Vagina (tissue), 2 donors: ENCODE measurements at places on chromosomes 1 and 21.

DNA sequence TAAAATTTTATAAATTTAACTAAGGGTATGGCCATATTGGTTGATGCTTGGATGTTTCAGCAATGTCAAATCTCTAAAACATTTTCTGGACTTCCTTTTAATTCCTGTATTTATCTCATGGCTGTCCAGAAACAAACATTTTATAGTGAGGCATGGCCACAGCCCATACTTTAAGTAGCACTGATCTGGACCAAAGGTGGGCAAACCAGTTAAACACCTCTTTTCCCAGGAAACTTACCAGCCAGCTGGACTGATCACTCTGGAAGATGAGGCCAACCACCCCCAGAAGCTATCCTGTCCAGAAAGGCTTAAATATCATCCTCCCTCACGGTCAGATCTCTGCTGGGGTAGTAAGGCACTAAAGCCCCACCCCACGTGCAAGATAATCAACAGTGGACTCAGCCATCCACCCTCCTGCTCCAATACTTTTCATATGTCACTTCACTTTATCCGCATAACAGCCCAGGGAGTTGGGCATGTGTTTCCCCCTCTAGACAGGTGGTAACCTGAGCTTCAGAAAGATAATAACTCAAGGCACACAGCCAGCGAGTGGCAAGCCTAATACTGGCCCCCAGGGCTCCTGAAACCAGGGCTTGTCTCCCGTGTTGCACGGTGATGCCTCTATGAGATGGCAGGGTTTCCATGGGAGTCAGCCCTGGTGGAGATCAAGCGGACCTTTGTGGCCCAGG, 120.5 kb upstream of the NGF start:
- no peak for DNase-seq

DNA sequence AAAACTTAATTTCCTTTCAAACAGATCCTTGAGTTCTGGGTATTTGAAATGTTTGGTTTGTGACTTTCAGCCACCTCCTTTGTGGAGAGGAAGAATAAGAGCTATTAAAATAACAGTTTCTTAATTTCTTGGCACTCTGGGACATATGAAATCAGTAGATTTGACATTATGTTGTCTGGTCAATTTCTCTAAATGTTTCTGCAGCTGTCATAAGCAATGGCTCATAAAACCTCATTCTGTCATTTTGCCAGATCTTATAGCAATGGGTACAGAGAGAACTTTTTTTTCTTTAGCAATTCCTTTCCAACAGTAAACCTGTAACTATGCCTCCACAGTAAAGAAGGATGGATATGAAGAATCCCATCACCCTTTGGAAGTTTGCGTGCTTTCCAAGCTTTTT, 52.6 kb downstream of the LAMC1 start:
- no peak for DNase-seq

- DNase-seq, result no peak
Observed at GRCh38 chr21:32592929-32593502, 7.7 kb upstream of the TCP10L start.

- DNase-seq, result no peak
Observed at GRCh38 chr1:70382682-70383081, 28.2 kb upstream of the ANKRD13C start.

DNA sequence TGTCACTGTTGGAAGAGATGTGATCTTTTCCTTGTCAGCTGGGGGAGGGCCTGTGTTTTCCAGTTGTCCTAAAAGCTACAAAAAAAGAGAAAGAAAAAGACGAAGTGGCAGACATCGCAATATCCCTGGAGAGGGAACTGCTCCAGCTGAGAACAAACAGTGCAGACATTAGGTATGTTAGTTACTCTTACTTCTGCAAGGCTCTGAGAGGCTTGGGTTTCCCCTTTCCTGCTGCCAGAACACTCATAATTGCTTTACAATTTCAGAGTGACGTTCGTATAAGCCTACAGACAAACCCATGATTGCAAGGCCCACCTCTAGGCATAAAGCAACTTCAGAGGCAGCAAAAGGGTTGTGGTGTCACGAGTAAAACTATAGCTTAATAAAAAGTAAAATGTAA, 31.1 kb downstream of the CD160 start:
- no peak for DNase-seq

DNA sequence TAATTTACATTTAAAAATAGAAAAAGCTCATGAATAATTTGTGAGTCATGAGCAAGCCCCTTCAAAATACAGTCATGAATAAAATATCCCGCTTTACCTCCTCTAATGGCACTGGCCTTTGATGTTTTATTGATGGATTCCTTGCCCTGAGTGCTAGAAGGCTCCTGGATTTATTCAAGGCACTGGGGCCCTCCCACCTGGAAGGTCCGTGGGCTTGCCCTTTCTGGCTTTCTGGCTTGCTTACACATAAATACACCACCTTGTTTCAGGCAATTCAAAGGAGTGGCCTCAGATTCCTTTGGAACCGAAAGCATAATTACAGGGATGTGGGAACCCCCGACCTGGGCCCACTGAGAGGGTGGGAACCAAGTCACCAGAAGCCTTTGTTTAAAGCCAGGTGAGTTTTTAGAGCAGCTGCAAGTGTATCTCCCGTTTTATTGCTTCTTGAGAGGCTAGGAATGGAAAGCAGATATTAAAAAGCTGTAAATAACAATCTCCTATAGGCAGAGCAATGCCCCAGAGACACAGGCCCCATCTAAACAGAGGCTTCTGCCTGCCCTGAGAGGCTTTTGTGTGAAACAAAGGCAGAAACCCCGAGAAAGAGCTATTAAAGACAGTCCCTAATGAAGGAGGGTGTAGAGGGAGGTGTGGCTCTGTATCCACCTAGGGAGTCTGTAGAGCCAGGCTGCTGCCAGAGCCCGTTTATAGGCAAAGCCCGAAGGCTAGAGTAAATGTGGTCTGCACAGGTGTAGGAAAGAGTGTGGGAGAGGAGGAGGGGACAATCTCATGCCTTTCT, 126.4 kb downstream of the FAM78B start:
- no peak for DNase-seq

GRCh38 chr1:180498594-180498993, 3.8 kb downstream of the ACBD6 start:
- no peak for DNase-seq

DNA sequence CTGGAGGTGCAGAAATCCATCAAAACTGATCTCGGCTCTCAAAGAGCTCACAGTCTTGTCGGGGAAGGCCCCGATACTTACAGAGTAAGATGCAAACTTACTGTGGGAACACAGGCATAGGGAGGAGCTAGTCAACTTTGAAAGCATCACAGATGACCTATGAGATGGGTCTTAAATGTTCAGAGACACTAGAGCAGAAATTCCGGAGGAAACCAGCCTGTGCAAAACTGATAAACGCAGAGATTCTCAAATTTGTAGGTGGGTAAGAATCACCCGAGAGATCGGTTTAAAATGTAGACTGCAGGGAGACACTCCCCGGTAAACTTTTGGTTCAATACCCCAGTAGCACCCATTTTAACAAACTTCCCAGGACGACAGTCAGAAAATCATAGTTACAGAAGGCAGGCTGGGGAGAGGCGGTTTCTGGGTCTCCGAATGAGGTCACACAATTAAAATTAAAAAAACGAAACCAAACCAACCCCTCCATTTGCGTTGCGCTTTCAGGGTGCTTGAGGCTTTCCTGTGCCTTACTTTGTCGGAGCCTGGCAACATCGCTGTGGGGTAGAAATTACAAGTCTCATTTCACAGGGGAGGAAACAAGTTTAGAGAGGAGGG, 755 bp upstream of the THRAP3 start:
- DNase-seq, result no peak

DNA sequence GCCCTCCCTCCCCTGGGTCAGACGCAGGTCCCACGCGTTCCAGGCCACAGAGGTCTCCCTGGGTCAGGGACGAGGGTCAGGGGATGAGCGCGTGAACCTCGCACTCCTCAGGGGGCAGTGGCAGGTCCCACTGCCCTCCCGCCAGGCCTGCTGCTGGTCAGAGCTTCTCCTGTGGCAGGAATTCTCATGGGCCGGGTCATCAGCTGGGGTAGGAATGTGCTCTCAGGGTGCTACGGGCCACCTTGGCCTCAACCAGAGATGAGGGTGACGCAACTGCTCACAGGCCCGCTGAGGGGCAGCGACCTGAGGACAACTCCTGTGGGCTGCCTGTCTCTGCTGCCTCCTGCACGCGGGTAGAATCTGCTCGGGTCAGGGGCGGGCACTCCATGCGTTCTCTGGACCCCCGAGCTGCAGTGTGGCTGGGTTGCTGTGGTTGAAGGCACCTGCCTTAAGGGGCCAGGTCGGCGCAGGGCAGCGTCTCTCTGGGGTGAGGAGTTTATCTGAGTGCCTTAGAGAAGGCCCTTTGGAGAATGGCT, 128.8 kb downstream of the PRDM16 start:
- DNase-seq, result no peak

- no peak for DNase-seq
Observed at GRCh38 chr1:65310078-65310587, 790 bp downstream of the DNAJC6 start.

DNA sequence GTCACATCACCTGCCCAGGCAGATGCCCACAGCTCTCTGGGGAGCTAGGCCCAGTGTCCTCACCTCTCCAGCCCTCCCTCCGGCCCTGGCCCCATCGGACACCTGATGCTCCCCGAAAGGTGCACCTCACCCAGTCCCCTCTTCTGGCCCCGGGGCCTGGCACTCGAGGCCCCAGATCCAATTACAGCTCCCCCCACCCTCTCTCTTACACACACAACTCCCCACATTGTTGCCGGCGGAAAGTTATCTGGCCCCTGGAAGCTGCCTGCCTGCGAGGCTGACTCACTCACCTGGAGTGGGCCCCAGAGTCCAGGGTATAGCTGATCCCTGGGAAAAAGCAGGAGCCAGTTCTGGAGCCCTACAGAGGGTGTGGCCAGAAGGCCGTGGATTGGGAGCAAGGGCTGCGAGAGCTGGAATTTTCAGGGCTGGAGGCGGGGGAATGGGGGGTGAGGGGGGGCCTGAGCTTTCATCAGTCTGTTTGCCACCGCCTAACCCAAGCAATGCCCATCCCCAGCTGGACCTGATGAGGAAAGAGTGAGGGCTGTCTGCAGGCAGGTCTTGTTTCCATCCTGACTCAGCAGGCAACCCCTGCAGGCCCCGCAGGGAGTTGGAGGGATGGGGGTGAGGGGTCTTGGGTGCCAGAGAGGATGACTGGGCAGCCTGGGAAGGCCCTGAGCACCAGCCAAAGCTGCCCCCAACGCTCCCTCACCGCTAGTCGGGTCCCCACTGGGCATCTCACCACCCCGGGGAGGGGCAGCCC, 948 bp downstream of the FBXO2 start:
- DNase-seq, result no peak

- DNase-seq, result no peak
Observed at GRCh38 chr1:163844459-163844858, 522.7 kb downstream of the NUF2 start.

- no peak for DNase-seq
Observed at GRCh38 chr1:43994794-43995790, 3.7 kb downstream of the CCDC24 start.

- DNase-seq, result no peak
Observed at GRCh38 chr21:25790122-25790877, 55.5 kb downstream of the GABPA start.

DNA sequence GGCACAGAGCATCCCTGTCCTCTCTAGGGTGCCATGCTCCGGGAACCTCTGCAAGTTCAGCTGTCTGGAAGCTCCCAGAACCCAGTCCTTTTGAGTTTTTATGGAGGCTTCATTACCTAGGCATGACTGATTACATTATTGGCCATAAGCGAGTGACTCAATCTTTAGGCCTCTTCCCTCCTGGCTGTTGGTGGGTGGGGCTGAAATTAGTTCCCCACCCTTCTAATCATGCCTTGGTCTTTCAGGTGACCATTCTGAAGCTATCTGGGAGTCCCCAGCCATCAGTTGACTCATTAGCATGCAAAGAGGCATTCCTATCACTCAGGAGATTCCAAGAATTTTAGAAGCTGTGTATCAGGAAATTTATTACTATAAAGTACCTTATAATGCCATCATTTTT, 46.6 kb downstream of the WLS start:
- no peak for DNase-seq

- DNase-seq, result no peak
Observed at GRCh38 chr1:19676438-19676922, 11.8 kb downstream of the HTR6 start.

GRCh38 chr1:212930986-212931678, 19.2 kb upstream of the VASH2 start:
- no peak for DNase-seq

GRCh38 chr1:244035358-244035757, 15.7 kb upstream of the ZBTB18 start:
- no peak for DNase-seq

DNA sequence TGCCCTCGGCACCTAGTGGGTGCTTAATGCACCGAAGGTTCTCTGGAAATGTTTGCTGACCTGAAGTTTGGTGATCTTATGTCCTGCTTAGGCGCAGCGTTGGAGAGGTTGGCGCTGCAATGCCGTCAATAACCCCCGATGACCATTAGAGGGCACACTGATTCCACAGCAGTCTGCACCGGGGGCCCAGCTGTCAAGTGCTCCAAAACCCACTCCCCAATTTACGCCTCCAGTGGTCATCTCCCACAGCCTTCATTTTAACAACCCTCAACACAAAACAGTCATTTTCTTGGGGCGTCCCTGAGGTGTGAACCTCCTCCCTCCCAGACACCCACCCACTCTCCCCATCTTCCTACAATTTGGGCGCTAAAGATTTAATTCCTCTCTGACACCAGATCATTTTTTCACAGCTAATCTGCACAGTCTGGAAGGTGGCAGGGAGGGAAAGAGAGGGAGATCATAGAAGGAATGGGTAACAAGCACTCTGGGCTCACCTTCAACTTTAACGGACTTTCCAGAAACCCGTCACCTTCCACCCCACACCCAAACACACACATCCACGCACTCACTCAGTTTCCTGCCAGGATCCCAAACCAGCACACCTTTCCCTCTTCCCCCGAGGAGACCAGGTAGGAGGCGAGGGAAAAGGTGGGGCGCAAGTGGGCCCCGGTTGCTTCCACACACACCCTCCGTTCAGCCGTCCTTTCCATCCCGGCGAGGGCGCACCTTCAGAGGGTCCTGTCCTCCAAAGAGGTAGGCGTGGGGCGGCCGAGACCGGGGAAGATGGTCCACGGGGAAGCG, 570 bp upstream of the NPR1 start:
- no peak for DNase-seq

DNA sequence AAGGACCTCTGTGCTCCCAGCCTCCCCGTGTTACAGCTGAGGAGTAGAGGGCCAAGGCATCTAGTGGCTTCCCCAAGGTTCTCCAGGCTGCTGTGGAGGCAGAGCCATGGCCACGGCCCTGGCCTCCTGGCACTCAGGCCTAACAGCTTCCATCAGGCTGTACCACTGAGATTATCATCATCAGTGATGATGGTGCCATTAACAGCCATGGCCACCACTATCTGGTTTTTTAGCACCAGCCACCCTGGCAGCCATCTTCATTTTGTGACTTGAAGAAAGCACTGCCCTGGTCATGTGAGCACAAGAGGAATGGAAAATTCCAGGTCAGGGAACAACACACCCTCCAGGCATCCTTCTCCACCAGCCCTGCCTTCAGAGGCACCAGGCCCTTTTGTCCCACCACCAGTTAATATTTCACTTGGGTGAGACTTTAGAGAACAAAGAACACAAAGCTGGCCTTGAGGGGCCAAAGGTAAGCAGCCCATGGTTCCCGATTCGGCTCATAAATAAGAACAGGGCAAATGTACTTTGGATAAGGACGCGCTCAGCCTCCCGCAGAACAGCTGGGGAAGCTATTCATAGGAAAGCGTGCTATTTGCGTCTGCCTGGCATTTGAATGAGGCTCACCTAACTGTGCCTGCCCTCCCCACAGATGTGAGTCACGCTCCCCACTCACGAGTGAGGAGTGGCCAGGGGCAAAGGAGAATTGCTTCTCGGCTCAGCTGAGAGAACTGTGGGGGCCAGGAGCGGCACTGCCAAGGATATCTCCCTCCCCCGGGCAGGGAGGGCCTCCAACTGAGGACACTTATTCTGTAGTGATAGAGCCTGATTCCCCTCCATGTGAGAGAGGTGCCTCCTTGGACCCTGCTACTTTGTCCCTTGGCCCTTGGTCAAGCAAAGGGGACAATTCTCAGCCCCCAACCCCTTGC, 95.6 kb downstream of the CD58 start:
- DNase-seq, result no peak
